KBM-7 (cell line): ENCODE measurements at places on chromosomes 5 and 9.

- DNase-seq = no peak
Observed at GRCh38 chr5:84478603-84479002, 93.9 kb upstream of the EDIL3 start.

DNA sequence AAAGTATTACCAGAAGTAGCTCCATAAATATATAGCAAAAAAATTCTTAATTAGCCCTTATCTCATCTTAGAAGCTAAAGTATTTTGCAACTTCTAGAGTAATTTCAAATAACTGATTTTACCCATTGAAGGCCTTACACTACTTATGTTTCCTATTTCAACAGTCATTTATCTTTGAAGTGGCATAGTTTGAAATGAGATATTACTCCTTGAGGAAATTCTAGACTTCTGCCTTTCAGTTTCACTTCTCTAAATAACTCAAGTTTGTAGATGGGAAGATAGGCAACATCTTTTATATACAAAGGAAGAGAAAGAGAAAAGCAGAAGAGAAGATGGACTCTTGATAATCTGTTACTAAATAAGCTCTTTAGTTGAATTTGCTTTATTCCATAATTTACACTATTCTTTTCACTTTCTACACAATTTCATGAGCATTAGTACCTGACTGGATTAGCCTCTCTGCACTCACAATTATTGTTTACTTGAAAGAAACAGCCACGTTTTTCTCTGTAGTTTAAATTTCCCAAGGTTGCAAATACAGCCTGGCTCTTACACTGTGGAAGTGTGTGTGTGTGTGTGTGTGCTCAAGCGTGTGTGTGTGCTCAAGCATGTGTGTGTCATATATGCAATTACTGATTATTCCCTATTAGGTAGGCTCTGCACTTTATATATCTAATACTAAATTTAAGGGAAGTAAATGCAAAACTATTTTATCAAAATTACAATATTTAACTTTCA, 60.6 kb upstream of the EMB start:
- DNase-seq = peak; percentile 72

DNA sequence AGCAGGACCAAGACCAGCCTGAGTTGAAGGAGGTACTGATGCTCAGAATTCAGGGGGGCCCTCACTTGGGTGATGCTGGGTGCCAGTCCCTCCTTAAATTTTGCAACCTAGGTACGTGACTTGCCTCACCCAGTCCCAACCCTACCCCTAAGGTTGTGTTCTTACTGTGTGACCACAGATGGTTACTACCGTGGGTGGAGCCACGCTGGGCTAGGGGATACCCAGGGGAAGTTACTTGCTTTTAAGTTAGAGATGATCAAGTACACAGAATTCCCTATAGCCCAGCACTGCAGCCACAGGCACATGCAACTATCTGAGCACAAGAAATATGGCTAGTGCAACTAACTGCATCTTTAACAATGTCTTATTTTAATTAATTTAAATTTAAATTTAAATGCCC, 32.9 kb downstream of the NXNL2 start:
- DNase-seq = no peak

DNA sequence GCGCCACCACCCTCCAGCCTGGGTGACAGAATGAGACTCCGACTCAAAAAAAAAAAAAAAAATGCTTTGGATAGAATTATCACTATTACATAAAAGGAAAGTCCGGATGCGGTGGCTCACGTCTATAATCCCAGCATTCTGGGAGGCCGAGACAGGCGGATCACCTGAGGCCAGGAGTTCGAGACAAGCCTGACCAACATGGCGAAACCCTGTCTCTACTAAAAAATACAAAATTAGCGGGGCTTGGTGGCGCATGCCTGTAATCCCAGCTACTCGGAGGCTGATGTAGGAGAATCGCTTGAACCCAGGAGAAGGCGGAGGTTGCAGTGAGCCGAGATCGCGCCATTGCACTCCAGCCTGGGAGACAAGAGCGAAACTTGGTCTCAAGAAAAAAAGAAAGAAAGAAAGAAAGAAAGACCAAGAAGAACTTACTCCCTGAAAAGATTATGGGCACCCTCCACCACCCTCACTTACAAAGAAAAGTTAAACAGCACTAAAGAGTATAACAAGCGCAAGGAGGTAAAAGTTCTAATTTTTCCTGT, 17.8 kb downstream of the CDKN2A start:
- DNase-seq = no peak

DNA sequence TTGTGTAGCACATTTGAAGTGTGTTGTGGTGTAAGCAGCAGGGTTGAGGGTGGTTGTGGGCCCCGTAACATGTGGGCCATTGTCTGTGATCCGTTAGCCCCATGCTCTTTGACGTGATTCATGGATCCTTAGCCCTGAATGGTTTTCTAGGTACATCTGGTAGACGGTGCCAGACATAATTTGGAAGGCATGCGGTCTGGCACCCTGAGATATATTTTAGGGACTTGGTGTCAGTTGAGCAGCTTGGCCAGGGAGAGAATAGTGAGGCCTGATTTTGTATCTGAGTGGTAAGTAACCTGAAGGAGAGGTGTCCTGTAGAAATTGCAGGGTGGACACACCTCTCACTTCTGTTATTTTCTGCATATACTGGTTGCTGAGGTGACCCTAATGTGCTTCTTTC, 10.9 kb downstream of the SH3GL2 start:
- no peak for DNase-seq

- DNase-seq = peak; percentile 18
Observed at GRCh38 chr5:96259151-96259772, 173.8 kb downstream of the PCSK1 start.

DNA sequence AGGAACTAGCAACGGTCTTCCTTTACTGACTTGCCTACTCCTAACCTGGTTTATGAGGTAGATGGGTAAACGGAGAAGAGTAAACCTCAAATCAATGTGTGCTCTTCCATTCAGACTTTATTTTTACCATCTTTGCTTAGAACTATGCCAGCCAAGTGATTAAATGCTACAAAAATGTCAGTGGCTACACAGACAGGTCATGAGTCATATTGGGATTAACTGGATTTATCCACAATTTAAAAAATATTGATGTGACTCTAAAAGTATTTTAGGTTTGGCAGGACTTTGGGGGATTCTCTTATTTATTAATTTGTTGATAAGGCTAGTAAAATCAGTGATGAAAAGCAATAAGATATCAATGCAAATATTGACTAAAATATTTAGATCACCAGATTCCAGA, 275.0 kb downstream of the PLK2 start:
- no peak for DNase-seq

DNA sequence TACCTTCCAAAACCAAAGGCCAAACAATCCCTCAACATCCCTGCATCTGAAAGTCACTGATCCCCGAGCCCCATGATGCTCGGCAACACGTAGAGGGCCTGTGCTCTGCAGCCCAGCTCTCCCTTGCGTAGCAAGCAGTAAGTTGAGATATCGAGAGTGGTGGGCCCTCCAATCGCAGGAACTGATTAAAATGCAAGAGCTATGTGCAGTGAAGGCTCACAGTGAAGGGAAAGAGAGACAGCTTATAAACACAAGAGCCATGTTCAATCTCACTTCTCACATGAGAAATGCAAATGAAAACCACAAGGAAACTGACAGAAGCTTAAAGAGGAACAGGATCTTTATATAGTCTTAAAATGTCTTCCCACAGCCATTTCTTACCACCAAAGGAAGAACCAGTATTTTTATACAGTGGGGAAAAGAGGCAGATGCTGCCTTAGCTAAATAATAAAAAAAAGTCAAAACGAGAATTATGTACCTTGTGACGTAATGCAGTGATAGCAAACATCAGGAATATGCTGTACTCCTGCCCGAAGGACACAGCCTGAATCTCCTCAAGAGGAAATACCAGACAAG, 24.6 kb downstream of the TTF1 start:
- peak; percentile 76 for DNase-seq

GRCh38 chr5:149237662-149238061, 34.0 kb upstream of the AFAP1L1 start:
- DNase-seq = no peak

DNA sequence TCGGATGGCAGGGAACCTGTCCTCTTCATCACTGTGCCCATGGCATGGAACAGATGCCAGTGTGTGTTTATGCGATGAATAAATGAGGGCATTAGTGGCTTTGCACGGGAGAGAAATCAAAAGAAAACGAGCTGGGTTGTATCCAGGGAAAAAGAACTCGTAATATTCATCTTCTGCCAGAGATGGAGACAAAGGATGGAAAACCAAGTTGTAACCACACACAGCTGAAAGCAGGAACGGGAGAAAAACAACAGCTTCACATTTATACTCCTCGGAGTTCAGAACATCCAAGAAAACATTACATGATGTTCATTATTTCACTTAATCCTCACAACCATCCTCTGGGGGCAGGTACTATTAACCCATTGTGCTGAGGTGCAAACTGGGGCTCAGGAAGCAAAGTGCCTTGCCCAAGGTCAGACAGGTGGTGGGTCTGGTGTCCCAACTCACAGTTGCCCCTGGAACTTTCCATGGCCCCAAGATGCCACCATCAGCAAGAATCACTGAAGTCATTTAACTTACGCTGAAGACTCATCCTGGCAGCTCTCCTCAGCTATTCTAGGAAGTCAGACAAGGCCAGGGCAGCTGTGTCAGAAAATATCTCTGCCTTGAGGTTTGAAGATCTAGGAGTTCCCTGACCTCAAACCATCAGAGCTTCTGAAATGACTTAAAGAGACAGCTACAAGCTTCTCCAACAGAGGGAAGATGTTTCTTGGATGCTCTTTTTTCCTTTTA, 250.4 kb downstream of the NSG2 start:
- DNase-seq = no peak

GRCh38 chr5:68261169-68261568, 45.6 kb downstream of the PIK3R1 start:
- DNase-seq = no peak

- no peak for DNase-seq
Observed at GRCh38 chr9:133968966-133969617, 23.0 kb downstream of the VAV2 start.

DNA sequence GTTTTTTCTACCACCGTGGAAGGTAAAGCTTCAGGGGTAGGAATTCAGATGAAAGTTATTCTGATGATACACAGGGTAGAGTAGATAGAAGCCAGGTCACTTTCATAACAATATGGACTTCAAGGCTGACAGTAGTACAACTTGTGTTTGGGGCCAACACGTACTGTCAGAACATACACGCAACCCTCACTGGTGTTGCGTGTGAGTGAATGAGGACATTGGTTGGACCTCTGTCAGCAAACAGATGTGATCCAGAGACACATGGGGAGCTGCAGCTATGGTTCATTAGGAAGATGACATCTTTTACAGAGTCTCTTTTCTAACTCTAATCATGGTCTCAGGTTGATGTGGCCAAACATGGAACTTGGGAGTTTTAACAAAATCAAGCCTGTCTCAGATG, 70.1 kb upstream of the MOCS2 start:
- no peak for DNase-seq

DNA sequence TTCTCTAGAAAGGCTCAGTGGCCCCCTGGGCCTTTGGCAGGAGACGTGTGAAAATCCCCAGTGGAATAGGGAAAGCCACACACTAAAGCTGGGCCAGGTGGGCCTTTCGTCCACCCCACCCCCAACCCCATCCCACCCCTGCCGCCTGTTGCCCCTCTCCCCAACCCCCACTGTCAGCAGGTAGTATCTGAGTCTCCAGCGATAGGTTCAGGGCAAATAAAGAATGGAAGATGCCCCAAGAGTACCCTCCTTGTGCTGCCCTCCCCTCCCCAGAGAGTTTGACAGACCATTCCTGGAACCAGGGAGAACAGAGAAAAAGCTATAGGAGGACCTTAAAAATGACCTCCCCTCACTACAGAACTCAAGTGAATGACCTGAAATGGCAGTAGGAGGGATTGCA, 36.7 kb upstream of the UBE2D2 start:
- no peak for DNase-seq

GRCh38 chr5:107979291-107979690, 308.6 kb upstream of the EFNA5 start:
- DNase-seq = no peak

DNA sequence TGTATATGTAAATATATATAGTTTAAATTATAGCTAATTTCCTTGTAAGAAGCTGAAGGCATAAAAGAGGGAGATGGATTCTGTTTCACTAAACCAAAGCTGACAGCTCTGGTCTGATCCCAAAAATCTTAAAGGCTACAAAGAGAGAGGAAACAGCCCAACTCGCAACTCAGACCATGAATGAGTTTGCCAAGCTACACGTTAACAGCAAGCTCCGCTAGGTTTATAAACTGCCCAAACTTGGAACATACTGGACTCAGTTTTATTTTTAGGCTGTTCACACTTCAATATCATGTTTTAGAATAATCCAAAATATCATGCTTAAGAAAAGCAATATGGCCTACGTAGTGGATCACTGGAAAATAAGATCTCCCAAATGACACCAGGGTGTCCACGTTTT, 318.3 kb upstream of the RPS23 start:
- DNase-seq = no peak

DNA sequence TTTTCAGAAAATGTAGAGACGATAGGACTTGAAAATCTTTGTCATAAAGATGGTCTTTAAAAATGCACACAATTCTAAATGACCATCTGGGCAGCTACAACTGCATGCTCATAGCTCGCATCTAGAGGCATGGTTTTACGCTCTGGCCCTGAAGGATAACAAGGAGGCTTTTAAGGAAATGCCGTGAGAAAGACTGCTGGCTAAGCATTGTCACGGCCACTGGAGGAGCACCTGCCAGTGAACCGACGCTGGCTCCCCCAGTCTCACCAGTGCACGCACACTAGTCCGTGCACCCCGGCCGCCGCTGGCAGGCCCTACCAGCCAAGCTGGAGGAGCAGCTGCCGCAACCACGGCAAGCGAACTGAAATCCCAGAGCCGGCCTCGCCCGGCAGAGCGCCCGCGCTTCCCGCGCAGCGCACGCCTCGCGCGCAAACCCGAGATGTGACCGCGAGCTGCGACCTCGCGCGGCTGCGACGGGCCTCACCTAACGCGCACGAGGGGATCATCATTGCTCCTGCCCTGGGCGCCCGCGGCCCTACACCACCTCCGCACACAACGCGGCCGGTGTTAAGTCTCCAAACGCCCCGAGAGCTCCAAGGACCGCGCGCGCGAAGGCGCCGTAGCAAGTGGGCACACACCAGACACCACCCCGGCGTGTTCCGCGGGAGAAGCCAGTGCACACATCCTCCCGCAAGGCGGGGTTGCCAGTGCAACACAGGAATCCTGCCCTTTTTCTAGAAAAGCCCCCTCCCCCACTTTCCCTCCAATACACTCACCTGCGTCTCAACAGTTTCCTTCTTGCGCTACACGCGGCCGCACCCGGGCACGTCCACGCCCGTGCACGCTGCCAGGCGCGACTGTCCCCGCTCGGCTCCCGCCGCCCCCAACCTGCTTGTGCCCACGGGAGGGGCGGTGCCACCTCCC, 5.3 kb downstream of the ELAVL2 start:
- DNase-seq = no peak

- no peak for DNase-seq
Observed at GRCh38 chr5:170418736-170419135, 29.6 kb upstream of the KCNMB1 start.

GRCh38 chr5:66164044-66164790, 20.1 kb downstream of the SREK1 start:
- DNase-seq = no peak

DNA sequence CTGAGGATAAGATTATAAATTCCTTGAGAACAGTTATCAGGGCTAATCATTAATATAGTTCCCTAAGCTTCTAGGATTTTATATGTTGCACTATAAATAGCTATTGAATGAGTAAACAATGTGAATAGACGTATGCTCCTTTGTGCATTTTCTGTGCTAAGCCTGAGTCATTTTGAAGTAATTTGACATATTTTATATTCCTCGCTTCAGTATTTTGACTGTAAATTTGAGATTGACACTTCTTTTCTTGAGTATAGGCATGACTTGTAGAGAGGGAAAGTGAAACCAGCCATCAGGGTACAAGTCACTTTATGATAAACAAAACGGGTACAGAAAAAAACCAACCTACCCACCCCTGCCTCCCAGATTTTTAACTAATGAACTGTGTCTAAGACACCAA, 367.7 kb upstream of the PRR16 start:
- DNase-seq = no peak
